Naive thymus-derived CD8-positive, alpha-beta T cell (primary cell): ENCODE measurements at places on chromosomes 3 and 15.

- H3K4me1 ChIP-seq: peaks cover 33% of the 10 kb centered on the region
- peaks cover 28% of the 10 kb centered on the region for H3K27me3 ChIP-seq
- no peak overlapping the region for H3K27ac ChIP-seq
- no peak overlapping the region for H3K4me3 ChIP-seq
These were observed 3.1 kb upstream of the PSMD6 start for GRCh38 chr3:64026346-64026745.

GRCh38 chr15:40333922-40334492, 6.7 kb downstream of the CCDC9B start:
- H3K4me3 ChIP-seq: peak overlapping the region; percentile 73
- peaks cover 30% of the 10 kb centered on the region for H3K4me1 ChIP-seq
- DNase-seq: peak; percentile 43
- H3K27me3 ChIP-seq: peaks cover 5% of the 10 kb centered on the region
- H3K36me3 ChIP-seq: no peaks in the 10 kb centered on the region

DNA sequence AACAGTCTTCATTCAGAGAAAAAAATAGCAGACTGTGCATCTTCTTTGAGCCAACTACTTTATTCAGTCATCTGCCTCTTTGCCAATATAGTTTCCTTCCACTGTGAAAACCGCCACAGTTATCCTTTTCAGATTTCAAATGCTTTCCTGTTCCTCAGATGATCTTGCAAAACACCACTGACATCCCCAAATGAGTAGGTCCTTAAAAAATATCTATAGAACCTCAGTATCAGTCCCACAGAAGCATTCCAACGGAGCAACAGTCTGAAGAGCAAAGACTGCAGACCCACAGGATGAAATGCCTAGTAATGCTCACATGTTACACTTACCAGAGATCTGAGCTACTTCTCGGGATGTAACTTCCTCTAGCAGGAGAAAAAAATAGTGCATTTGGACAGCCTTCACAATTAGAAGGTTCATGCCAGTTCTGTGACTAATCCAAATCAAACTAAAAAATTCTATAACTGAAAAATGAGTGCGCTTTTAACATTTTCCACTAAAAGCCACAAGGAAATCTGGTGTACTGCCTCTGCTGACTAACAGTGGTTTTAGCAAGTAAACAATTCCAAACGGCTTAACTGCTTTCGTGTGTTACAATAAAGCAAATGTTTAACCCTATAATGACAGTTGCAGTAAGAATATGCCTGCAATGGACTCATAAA, at the start of gene ANKRD28:
Gene ANKRD28, minus strand, starts transcription at position 338 of the 662 bp plus-strand sequence. CDS start 1,458 bp downstream, outside the sequence.
- DNase-seq: peak; percentile 17
- peaks cover 20% of the 10 kb centered on the region for H3K4me1 ChIP-seq
- H3K27ac ChIP-seq: peak within 1 kb of the TSS; percentile 34
- peak within 1 kb of the TSS; percentile 65 for H3K4me3 ChIP-seq

- H3K27me3 ChIP-seq: no peaks in the 10 kb centered on the region
- no peaks in the 10 kb centered on the region for H3K4me1 ChIP-seq
- no peak overlapping the region for H3K4me3 ChIP-seq
These were observed 473.4 kb downstream of the AGBL1 start for GRCh38 chr15:86553108-86553507.

GRCh38 chr15:89087830-89088604, at the start of gene ABHD2:
Gene ABHD2, plus strand, starts transcription at chr15:89088456. Its CDS starts 27,872 bp downstream, at chr15:89116328.
- no peaks in the 10 kb centered on the region for H3K36me3 ChIP-seq
- H3K27ac ChIP-seq: no peak within 1 kb of the TSS
- peaks cover 39% of the 10 kb centered on the region for H3K4me1 ChIP-seq
- H3K27me3 ChIP-seq: no peaks in the 10 kb centered on the region
- no peak within 1 kb of the TSS for H3K4me3 ChIP-seq

DNA sequence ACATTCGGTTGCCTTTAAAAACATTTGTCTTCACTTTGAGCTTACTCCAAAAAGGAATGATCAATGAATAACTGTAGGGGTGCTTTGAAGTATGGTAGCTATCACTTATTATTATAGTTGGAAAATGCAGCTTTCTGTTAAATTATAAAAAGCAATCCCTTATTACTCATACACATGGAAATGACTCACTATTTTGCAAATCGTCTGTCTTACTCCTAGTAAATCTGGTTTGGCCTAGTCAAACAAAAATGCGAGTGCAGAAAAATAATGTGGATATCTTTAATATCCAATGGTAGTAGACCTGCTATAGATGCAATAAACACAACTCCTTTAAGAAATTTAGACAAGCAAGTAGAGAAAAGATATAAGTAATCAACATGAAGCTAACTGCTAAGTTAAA, 112.5 kb downstream of the ZIC1 start:
- H3K27me3 ChIP-seq: no peaks in the 10 kb centered on the region
- no peak for DNase-seq
- no peak overlapping the region for H3K27ac ChIP-seq
- H3K36me3 ChIP-seq: no peaks in the 10 kb centered on the region
- no peak overlapping the region for H3K4me3 ChIP-seq

DNA sequence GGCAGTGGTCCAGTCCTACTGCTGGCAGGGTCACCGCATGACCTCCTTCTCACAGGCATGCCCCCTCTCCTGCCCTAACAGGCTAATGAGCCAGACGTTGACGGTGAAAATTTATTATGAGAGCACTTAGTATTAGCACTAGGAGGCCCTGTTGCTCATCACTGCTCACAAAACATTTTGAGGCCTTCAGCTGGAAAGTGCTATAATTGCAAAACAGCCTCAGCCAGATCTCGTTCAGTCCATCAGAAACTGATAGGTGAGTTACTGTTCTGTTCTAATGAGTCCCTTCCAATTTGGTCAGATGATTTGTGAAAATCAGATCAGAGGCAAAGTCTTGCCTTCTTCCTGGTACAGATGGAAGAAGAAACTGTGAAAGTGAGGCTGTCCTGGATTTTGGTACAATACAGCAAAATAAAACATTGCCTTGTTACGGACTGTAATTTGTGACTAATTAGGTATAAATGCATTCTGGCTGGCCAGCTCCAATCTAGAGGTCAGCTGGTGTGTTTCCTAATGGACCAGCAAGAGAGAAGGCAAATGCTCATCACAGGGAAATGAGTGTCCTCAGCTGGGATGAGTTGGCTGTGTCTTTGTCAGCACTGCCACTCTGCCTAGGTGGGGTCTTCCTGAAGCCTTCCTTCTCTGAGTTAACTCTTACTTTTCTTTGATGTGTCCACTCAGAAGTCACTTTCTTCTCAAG, 316.8 kb downstream of the CHST2 start:
- peaks cover 8% of the 10 kb centered on the region for H3K4me1 ChIP-seq
- DNase-seq: no peak
- no peaks in the 10 kb centered on the region for H3K27me3 ChIP-seq
- peaks cover 3% of the 10 kb centered on the region for H3K36me3 ChIP-seq
- H3K4me3 ChIP-seq: no peak overlapping the region
- no peak overlapping the region for H3K27ac ChIP-seq

DNA sequence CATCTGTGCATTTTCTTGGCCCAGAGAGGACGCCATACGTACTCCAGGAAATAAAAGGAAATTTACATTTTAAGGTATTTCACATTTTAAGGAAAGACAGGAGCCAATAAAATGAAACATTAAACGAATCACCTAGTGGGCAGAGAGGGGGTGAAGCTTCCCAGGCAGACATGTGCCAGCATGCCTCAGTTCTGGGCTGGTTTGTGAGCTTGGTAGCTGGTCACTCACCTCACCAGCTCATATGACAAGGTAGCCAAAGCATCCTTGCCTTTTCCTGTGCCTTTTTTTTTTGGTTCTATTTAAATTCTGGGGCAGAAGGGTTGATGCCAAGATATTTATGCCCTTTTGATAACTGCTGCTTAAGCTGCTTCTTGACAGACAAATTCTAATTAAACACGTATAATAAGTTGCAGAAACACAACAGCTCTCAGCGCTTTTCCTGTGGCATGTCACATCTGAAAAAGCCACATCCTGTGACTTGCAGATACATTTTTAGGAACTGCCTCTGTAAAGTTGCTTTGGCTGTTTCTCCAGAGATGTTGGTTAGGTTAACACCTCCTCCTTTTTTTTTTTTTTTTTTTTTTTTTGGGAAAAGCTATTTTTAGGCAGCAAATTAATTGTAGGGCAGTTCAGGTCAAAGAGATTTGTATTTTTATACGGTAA, 218.6 kb downstream of the PDCD6IP start:
- H3K27me3 ChIP-seq: no peaks in the 10 kb centered on the region
- H3K36me3 ChIP-seq: no peaks in the 10 kb centered on the region
- H3K4me3 ChIP-seq: peak overlapping the region; percentile 76

- DNase-seq: no peak
- peaks cover 73% of the 10 kb centered on the region for H3K4me1 ChIP-seq
- H3K27ac ChIP-seq: peak overlapping the region; percentile 8
- no peak overlapping the region for H3K4me3 ChIP-seq
- H3K27me3 ChIP-seq: no peaks in the 10 kb centered on the region
These were observed 52.9 kb upstream of the ICE2 start for GRCh38 chr15:60531801-60532200.

- H3K27me3 ChIP-seq: peaks cover 40% of the 10 kb centered on the region
- H3K4me1 ChIP-seq: peaks cover 61% of the 10 kb centered on the region
- H3K27ac ChIP-seq: no peak overlapping the region
- no peak for DNase-seq
- peak overlapping the region; percentile 69 for H3K4me3 ChIP-seq
These were observed 2.4 kb downstream of the GATA2 start for GRCh38 chr3:128490650-128490914.

DNA sequence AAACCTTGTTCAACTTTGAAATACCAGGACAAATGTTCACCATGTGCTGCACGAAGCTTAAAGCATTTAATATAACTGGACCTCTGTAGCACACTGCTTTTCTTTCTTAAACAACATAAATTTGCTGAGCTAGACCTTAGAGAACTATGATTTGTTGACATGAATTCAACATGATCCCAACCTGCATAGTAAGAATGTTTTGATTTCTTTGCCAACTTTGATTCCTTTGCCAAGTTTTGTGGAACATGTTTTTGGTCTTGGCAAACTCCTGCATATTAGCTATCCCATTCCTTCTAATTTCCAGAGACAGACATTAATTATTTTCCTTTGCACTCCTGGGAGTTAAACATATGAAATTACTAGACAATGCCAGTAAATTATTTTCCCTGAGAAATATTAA, 197.2 kb upstream of the RBMS3 start:
- H3K36me3 ChIP-seq: no peaks in the 10 kb centered on the region
- H3K27me3 ChIP-seq: peaks cover 5% of the 10 kb centered on the region
- no peaks in the 10 kb centered on the region for H3K4me1 ChIP-seq

GRCh38 chr3:123657568-123657967, 72.7 kb upstream of the HACD2 start:
- no peaks in the 10 kb centered on the region for H3K4me1 ChIP-seq
- no peaks in the 10 kb centered on the region for H3K36me3 ChIP-seq
- H3K4me3 ChIP-seq: no peak overlapping the region
- DNase-seq: no peak

DNA sequence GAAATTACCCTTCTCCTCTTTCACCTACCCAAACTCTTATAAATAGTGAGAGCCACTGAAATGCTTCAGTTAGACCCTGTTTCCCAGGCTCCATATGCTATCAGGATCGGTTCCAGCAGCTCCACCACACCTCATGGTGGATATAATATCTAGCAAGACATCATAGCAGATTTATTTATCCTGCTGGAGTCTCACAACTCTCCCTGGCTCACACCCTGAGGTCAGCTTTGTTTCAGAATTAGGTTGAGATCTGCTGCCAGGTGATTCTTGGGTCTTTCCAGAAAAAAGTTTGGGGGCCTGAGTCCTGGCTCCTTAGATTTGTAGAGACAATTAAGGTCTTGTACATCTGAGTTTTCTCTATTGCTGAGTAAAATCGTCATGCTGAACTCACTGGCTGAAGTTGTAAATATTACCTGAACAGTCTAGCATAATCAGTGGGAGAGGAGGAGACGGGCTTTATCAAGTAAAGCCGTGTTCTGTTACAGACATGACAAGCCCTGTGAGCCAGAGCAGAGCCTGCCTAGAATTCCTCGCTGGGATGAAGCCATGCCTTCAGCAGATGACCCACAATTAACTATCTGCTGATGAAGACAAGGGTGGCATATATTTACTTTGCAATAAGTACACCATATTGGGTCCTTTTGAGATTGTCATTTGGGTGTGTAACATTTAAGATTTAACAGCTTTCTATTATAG, 131.6 kb downstream of the STAC start:
- no peak overlapping the region for H3K4me3 ChIP-seq
- no peaks in the 10 kb centered on the region for H3K4me1 ChIP-seq
- no peaks in the 10 kb centered on the region for H3K27me3 ChIP-seq
- peaks cover 4% of the 10 kb centered on the region for H3K36me3 ChIP-seq
- H3K27ac ChIP-seq: no peak overlapping the region

DNA sequence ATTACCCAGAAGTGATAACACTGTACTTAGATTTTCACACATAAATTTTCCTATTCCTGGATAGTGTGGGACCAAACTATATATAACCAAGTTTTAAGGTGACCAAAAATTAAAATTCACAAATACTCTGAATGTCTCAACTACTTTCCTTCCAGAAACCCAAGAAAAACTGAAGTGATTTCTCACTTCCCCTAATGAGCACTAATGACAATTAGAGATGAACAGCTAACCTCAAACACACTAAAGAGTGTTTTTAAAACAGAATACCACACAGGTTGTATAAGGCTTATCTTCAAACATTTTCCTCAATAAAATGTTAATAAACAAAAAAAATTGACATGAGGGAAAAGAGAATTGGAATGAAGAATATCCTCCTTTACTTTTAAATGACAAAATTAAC, 188.2 kb downstream of the ZBTB20 start:
- no peak for DNase-seq
- no peak overlapping the region for H3K27ac ChIP-seq
- H3K4me3 ChIP-seq: no peak overlapping the region
- H3K4me1 ChIP-seq: peaks cover 6% of the 10 kb centered on the region
- no peaks in the 10 kb centered on the region for H3K27me3 ChIP-seq

GRCh38 chr3:54837964-54838363, 89.9 kb downstream of the LRTM1 start:
- H3K27ac ChIP-seq: no peak overlapping the region
- no peaks in the 10 kb centered on the region for H3K27me3 ChIP-seq
- H3K4me1 ChIP-seq: no peaks in the 10 kb centered on the region
- no peaks in the 10 kb centered on the region for H3K36me3 ChIP-seq

- DNase-seq: no peak
- no peak overlapping the region for H3K27ac ChIP-seq
- no peaks in the 10 kb centered on the region for H3K27me3 ChIP-seq
These were observed 213.2 kb upstream of the DCBLD2 start for GRCh38 chr3:99114565-99115291.
